ENCODE measurements at places on chromosomes 2 and 18.

DNA sequence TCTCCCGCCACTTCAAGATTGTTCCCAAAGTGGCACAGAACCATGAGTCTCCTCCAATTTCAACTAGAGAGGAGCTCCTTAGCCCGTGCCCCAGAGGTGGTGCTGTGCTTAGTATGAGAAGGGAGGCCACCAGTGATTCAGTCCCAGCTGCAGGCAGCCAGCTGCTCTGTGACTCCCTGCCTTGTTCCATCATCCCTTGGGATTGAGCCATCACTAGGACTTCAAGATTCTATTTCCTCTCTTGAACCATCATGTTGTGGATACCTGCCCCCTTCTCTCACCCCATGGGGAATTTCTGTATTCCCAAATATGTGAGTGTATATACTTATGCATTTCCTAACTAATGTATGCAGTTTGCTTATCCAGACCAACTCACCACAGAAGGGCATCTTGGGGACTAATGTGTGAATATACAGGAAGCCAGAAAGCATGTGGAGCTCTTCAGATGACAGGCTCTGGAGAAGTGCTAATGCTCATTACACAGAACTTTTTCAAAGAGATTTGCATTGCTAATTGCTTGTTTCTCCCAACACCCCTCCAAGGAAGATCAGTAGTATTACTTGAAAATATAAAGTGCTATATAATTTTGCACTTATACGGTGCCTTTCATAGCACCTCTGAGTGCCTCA lies 111.0 kb upstream of the MAP3K20 start:
- no peak for DNase-seq

- peak; percentile 98 for DNase-seq
Measured at GRCh38 chr2:237128026-237128703, 42.5 kb downstream of the COPS8 start.

DNA sequence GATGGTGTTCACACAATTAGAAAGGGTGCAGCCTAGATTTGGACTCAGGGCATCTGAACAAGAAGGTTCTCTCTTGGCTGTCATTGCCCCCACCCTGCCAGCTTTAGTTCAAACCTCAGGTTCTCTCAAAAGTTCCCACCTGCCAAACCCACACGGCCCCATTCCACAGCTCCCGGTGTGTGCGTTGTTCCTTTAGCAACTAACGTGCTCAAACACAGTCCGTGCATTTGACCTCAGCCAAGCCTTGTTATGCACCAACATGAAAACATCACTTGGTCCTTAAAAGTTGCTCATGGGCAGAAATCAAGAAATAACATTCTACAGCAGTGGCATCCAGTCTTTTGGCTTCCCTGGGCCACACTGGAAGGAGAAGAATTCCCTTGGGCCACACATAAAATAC lies 32.0 kb downstream of the LOXHD1 start:
- DNase-seq = no peak

GRCh38 chr2:178415979-178416378 lies 35.0 kb downstream of the PRKRA start:
- no peak for DNase-seq

- no peak for DNase-seq
Measured at GRCh38 chr2:240604939-240605716, 18.6 kb downstream of the CAPN10 start.

DNA sequence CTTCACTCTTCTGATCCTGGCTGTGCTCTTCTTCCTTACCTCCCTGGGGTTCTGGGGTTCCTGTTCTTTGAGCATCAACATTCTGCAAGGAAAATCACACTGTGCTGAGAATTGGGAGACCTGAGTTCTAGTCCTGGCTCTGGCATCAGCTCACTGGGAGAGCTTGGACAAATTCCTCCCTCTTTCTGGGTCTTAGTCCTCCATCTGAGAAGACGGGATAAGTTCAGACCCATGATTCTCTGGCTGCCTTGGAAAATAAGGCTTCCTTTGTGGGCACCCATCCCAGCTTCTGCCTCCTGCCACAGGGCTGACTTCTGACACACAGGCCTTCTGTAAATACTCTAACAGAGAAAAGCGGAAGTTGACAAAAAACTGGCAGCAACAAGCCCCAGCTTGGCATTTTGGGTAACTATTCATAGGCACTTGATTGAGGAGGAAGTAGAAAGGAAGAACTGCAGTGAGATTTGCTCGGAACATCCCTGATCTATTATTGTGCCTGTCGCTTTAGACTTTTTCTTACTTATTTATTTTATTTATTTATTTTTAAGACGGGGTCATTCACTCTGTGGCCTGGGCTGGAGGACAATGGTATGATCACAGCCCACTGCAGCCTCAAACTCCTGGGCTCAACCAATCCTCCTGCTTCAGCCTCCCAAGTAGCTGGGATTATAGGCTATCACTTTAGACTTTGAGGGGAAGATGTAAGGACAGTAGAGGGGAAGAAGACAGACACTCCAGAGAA lies 7.9 kb downstream of the PCBP1 start:
- no peak for DNase-seq

GRCh38 chr2:134553657-134554056 lies 165.1 kb downstream of the TMEM163 start:
- DNase-seq = no peak

Measured in SJSA1 (cell line).